Activated T-helper 1 cell treated with anti-CD3 and anti-CD28 coated beads, Interleukin-2, amount 50 U/mL, for 16 hours (primary cell): ENCODE measurements at places on chromosomes 5 and 9.

GRCh38 chr5:28344836-28345433 is 1306.5 kb upstream of the CDH9 start:
- DNase-seq: no peak

DNA sequence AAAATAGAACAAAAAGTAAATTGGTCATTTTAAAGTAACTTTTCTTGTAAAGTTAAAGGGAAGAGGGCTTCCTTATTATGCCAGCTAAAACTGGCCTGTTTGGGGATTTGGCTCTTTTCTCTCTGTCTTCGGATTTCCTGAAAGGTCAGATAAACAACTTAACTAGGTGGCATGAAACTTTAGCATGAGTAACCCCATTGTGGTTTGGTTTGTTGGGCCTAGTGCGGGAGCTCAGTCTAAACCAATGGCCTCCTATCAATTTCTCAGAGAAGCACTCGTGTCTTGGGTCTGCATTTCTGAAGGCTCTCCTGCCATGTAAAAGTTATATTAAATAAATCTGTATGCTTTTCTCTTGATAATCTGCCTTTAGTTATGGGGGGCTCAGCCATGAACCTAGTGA is 48.5 kb upstream of the ANKH start:
- DNase-seq: no peak

DNA sequence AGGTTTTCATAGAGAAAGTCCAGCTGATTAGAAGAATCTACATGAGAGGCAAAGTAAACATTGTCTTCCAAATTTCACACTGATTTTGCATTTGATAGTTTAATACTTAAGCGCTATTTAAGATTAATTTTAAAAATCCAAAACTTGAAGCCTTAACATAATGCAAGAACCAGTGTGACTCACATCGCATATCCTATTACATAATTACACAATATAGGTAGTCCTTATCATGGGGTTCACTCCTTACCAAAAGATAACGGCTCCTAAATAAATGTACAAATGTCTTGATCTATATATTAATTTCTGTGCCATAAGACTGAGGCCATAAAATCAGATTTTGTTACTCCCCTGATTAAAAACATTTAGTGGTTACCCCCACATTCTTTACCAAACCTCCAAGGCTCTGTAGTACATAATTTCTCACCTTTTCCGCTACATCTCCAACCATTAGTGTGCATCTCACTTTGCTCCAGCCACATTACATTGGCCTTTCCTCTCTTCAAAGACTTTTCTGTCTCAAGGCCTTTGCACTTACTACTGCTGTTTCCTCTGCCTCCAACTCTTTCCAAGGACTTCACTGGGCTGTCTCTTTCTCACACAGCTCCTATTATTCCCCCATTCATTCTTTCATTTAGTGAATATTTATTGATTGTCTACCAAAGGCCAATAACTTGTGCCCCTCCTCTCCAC is 1.0 kb downstream of the RIOK2 start:
- DNase-seq: no peak

DNA sequence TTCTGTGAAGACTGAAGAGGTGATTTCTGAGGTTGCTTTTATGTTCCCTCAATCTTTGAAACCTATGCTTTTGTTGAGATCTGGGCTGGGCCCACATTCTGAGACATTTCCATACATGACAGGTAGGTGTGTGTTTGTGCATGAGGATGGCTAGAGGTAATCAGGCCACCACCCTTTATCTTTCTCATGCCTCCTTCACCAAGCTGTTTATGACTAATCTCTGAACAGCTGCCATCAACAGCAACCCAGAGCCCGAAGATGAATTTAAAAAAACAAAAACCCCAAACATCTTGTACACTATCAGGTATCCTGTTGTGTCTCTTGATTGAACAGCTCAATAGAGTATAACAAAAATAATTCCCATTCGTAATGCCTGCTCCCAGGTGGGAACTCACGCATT is 12.6 kb upstream of the C5orf46 start:
- no peak for DNase-seq

DNA sequence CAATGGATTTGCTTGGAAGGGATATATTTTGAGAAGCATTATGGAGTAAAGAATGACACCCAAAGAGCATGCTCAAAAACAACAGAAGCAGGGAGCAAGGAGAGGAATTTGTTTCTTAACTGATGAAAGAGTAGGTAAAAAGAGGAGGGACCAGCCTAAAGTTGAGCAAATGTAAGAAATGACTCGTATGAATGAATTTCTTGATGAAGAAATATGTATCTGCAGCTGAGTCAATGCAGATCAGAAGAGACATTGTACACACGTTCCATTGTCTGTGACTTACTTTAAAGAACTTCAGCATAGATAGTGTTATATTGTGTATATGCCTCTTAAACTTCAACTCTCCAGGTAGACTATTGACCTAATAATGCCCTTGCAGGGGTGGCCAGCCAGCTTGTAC is 112.7 kb upstream of the NREP start:
- no peak for DNase-seq

GRCh38 chr5:40001796-40002195 is 577.0 kb upstream of the DAB2 start:
- DNase-seq: no peak

DNA sequence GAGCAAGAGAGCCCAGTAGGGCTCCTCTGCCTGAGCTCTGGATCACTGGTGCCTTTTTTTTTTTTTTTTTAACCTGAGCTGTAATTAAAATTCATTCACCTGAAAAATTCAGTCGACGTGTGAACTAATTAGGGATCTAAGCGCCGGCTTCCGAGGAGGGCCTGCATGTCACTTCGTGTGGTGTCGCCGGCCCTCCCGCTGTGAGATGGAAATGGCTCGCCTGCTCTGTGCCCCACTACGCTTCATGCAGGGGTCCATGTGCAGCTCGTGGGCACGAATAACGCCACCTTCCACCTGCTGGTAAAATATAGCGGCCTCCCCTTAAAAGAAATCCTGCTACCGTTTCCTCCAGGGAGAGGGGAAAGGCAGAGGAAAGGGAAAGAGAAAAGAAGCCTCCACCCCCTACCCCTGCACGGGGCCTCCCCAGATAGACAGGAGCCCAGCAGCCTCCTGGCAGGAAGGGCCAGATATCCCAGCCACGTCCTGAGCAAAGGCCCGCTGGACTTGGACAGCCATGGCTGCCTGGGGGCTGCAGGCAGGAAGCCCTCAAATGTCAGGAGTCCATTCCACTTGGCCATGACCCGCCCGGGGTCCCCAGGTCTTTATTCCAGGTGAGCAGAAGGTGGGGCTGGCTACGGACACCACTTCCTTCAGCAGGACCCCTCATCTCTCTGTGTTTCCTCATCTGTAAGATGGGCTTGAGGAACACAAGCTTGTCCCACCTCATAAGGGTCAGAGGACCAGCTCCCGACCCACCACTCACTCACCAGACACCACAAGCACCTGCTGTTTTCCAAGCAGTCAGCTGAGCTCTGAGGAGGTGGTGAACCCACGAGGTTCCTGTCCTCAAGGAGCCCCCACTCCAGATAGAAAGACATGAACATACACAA is 38.2 kb upstream of the ZNF354A start:
- DNase-seq: no peak

- DNase-seq: no peak
These were observed 292.6 kb downstream of the CETN3 start for GRCh38 chr5:90117005-90117404.

GRCh38 chr9:87836951-87837705 is 45.5 kb upstream of the SPATA31E1 start:
- no peak for DNase-seq

DNA sequence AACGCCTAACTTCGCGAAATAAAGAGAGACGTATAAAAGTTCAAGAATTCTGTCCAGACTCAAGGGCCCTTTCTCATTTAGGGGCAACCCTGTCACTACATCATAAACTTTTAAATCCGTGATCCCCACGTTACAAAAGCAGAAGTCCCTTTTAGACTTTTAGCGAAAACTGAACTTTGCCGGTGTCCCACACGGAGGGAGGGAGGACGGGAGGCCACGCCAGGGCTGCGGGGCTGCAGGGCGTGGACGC is 515 bp upstream of the F2R start:
- DNase-seq: no peak

- DNase-seq: no peak
These were observed 79.4 kb downstream of the SLC1A3 start for GRCh38 chr5:36685631-36686288.

DNA sequence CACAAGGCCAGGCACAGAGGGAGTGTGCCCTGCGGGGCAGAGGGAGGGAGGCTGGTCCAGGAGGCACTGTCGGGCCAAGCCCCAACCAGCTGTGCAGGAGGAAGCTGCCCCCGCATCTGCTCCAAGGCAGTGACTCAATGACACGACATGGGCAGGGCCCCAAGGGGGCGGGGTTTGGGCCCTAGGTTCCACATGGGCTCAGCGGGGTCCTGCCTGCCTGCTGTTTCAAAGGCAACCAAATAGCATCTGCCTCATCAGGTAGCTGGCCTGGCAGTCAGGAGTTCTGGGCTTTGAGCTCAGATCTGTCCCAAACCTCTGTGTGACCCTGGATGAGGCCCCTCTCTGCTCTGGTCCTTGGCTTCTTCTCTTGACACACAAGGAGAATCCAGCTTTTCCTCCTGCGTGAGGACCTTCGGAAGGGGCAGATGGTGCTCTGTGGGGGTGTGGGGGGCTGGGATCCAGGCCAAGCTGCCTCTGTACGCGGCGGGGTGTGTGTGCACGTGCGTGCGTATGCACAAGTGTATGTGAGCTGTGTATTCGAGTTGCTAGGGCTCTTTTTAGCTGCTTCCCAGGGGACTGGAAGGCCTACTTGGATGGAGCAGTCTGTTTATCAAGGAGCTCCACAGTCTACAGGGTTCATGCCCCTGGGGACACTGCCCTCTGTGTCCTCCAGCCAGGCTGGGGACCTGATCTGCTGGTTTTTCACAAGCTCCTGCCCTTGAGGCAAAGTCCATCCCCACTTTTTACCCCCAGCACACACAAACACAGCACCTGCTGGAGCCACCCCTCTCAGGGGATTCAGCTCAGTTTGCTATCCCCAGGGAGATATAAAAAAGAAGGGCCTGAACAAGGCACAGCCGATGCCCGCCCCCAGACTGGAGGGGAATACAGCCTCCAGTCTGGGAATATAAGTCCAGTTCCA is 138.9 kb downstream of the RGS3 start:
- no peak for DNase-seq

- DNase-seq: no peak
These were observed 29.6 kb upstream of the RANBP17 start for GRCh38 chr5:170832241-170832640.

DNA sequence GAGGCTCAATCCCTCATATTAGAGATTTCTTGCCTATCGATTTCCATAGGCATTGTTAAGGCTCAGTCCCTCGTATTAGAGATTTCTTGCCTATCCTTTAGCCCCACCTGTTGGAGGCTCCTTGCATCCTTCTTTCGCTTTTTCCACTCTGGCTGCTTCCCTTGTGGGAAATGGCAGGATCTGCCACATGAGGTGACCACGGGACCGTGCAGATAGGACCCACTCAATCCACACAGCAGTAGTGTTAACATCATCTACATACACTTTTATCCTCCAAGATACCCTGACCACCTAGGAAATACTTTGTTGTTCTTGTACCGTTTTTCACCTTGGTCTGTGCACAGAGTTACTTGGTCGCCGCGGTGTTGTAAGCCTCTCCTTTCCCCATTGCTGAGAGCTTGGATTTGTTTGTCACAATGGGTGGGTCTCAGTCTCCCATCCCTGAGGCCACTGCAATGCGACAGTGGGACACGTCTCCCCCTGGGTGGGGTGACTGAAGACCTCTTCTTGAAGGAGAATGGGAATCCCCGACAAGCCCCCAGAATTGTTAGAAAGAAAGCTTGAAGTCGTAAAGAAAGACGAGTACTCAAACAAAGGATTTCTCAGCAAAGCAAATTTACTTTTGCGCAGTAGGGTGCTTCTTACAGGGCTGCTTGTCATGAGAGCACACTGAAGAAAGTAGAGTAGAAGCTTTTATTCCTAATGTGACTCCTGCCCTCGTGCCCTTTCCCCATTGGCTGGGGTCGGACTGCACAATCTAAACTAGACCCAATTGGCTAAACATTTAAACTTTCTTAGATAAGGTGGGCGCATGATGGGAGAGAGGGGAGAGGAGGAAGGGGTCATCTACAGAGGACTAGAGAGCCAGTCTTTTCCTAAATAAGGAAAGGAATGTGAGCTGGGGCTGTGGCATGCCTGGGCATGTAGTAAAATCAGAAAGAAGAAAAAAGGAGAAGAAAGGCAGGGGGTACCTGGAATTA is 19.8 kb downstream of the IFT74 start:
- no peak for DNase-seq

DNA sequence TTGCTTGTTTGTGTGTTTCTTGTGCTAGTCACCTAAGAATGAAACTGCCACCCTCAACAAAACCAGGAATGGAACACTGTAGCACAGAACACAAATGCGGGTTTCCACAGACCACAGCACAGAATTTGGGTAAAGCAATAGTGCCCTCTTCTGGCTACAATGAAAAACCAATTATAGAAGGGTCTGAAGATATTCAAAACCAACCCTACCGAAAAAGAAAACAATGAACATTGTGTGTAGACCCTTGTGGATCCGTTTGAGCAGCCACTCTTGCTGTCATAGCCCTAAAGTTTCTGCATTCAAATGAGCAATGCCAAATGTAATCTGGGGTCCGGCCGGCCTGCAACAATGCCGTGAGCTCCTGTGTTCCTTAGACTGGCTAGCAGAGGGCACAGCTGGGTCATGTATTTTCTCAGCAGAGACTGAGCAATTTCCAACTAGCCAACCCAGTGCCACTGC is 8.3 kb upstream of the ENC1 start:
- DNase-seq: no peak

- DNase-seq: no peak
These were observed 301.9 kb downstream of the CTNND2 start for GRCh38 chr5:11602298-11602697.

- no peak for DNase-seq
These were observed 51.5 kb downstream of the NXNL2 start for GRCh38 chr9:88586452-88586851.

GRCh38 chr9:4073371-4073770 is 226.5 kb downstream of the GLIS3 start:
- DNase-seq: no peak

DNA sequence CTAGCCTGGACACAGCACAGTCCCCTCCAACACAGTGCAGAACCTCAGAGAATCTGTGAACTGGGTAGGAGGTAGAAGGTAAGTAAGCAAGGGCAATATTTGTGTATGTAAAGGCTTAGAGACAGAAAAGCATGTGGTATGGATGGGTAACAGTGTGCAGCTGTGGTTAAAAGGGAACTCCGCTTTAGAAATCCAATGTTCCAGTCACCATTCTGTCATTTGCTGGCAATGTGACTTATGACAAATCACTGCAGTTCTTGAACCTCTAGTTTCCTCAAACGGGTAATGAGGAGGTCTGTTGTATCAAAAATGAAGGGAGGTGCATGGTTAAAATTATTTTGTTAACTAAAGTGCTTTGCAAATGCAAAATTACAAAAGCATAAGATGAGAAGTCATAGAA is 125.5 kb upstream of the IFNE start:
- DNase-seq: no peak
